ENCODE measurements at places on chromosomes 3 and 15.

DNA sequence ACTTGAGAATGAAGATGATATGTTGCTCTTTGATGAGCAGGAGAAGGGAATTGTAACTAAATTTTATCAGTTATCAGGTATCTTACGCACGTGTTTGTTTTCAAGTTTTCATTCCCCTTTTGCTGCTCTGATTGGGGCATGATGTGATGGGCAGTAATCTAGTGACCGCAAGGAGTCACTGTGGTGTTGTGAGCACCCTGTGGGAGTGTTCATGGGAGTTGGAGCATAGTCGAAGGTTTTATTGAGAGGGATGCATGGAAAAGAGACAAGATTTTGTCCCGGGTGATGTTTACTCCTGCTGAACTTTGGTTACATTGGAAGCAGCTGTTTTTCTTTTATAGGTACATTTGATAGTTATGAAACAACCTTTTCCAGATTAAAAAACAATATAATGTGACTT, 2.1 kb downstream of the FAN1 start:
- no peak for DNase-seq

DNA sequence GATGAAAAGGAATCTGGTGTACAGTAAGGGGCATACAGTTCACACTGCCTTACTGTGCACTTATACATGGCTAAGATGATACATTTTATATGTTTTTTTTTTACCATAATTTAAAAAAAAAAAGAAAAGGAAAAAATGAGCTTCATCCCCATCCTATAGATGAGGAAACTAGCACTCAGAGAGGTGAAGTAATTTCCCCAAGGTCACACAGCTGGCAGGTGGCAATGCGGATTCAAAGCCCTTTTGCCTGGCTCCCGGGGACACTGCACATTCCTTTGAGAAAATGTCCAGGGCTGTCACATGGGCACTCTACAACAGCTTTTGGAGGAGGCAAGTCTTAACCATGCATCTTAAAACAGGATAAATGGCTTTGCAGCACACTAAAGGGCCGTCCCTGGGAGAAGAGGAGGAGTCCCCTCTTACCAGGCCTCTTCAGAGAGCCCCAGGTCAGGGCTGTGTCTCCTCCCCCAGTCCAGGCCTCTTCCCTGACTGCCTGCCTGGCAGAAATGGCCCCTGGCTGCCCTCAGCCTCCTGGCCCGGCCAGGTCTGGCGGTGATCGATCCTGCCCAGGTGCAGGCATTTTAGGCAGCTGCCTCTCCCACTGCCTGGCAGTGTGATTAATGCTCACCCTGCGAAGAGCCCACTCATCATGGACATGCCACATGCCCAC, 95.1 kb upstream of the LINGO1 start:
- DNase-seq: no peak

DNA sequence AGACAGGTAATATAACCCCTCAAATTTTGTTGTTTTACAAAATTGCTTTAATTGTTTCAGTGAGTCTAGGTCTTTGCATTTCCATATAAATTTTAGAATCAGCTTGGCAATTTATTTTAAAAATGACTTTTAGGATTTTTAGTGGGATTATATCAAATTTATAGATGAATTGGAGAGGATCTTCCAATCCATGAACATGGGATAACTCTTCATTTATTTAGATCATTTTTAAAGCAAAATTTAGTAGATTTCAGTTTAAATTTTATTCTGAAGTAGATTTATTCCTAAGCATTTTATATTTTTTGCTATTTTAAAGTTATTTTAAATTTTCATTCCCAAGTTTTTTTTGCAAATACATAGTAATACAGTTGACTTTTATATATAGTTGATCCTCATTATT, 58.1 kb upstream of the THSD4 start:
- no peak for DNase-seq

DNA sequence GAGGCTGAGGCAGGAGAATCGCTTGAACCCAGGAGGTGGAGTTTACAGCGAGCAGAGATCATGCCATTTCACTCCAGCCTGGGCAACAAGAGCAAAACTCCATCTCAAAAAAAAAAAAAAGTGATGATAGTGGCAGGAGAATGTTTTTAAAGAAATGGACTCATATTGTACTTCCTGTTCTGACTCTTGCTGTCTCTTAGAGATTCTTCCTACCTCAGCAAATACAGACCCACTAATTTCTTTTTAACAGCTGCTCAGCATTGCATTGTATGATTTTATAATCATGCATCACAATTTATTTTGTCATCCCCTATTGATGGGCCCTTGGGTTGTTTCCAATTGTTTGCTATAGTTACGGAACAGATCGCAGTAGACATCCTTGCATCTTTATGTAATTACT, 8.8 kb upstream of the ANKDD1A start:
- peak; percentile 29 for DNase-seq

Data from fibroblast of pulmonary artery (primary cell).